ENCODE measurements at places on chromosomes 3 and 15. TPM values are rescaled to one million over a fixed set of nuclear protein-coding genes. Genes with fewer than 3 reads are reported as not detected.

ANKDD1A gene
- 14.2 TPM for total RNA-seq

PROS1 gene
- total RNA-seq, result 0.50 TPM

CCDC54 gene
- total RNA-seq, result not detected

LEKR1 gene
- 1.6 TPM for total RNA-seq

GABRB3 gene
- total RNA-seq, result not detected

CHRM5 gene
- not detected for total RNA-seq

KCTD6 gene
- 9.4 TPM for total RNA-seq

DUOXA2 gene
- total RNA-seq, result not detected

GPR160 gene
- total RNA-seq, result 13.8 TPM

TM4SF4 gene
- total RNA-seq, result not detected

- no peak overlapping the region for H3K27ac ChIP-seq
- DNase-seq, result peak; percentile 19
- no peak overlapping the region for H3K4me3 ChIP-seq
- H3K36me3 ChIP-seq, result no peaks in the 10 kb centered on the region
- no peaks in the 10 kb centered on the region for H3K27me3 ChIP-seq
These were observed 602.3 kb upstream of the SUCLG2 start for GRCh38 chr3:68256635-68257223.

DNA sequence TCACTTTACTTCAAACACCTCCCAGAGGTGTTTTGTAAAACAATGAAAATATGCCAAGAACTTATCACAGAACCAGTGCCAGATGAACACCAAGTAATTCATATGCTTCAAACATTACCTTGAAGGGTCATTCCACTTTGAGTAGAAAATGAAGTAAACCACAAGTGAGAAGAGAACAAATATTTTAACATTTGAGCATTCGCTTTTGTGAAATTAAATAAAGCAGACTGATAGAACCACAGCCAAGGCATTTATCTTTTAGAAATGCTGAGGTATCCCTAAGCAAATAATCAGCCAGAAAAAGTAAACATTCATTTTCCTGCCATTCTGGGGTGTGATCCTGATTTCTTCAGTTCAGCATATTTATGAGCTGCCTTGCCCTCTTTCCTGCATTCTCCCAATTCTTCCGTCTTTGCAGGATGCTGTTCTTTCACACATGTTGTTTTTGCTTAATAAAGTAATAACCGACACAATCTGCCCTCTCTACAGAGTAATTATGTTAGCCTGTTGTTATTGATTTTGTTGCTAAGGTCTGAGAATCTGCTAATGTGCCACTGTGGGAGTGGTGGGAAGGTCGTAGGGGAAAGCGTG is 235.6 kb upstream of the TGFBR2 start:
- no peak overlapping the region for H3K4me3 ChIP-seq
- H3K27ac ChIP-seq, result no peak overlapping the region
- H3K36me3 ChIP-seq, result peaks cover 8% of the 10 kb centered on the region
- peaks cover 3% of the 10 kb centered on the region for H3K27me3 ChIP-seq

GRCh38 chr15:51380999-51381806 is 39.7 kb downstream of the GLDN start:
- peaks cover 5% of the 10 kb centered on the region for H3K27me3 ChIP-seq
- DNase-seq, result peak; percentile 34
- no peaks in the 10 kb centered on the region for H3K36me3 ChIP-seq
- no peak overlapping the region for H3K4me3 ChIP-seq
- H3K27ac ChIP-seq, result no peak overlapping the region

DNA sequence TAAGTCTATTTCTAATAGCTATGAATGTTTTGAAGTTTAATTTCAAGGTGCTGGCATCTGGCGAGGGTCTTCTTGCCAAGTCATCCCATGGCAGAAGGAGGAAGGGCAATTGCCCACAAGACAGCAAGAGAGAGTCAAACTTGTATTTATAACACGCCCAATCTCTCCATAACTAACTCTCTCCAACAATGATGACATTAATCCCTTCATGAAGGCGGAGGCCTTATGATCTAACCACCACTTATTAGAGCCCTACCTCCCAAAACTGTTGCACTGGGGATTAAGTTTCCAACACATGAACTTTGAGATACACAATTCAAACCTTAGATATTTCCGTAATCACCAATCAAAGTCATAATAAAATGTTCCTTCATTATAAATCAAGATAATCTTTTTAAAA is 406.9 kb downstream of the CNTN6 start:
- no peak overlapping the region for H3K27ac ChIP-seq
- H3K27me3 ChIP-seq, result no peaks in the 10 kb centered on the region
- no peaks in the 10 kb centered on the region for H3K36me3 ChIP-seq
- no peaks in the 10 kb centered on the region for H3K4me1 ChIP-seq

DNA sequence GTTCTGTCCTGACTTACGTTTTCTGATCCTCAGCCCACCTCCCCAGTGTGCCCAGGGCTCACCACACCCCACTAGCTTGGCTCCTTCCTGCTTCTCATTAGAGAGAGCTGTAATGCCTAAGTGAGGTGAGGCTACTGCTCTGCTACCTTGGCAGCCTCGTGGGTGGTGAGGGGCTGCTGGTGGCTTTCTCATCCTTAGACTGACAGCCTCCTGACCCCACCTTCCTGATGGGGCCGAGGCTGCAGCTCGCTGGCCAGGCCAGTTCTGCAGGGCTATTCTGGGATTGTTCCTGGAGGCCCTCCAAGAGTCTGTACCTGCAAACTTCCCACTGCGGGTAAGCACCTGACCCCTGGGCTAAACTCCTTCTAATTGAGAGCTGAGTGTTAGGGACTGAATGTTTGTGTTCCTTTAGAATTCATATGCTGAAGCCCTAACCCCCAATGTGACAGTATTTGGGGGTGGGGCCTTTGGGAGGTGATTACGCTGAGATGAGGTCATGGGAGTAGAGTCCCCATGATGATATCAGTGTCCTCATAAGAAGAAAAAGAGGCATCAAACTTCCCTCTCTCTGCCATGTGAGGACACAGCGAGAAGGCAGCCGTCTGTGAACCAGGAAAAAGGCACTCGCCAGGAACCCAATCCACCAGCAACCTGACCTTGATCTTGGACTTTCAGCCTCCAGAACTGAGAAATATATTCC is 38.1 kb upstream of the IQSEC1 start:
- no peak overlapping the region for H3K27ac ChIP-seq
- no peak overlapping the region for H3K4me3 ChIP-seq
- no peaks in the 10 kb centered on the region for H3K36me3 ChIP-seq
- H3K27me3 ChIP-seq, result peaks cover 5% of the 10 kb centered on the region
- peaks cover 4% of the 10 kb centered on the region for H3K4me1 ChIP-seq

DNA sequence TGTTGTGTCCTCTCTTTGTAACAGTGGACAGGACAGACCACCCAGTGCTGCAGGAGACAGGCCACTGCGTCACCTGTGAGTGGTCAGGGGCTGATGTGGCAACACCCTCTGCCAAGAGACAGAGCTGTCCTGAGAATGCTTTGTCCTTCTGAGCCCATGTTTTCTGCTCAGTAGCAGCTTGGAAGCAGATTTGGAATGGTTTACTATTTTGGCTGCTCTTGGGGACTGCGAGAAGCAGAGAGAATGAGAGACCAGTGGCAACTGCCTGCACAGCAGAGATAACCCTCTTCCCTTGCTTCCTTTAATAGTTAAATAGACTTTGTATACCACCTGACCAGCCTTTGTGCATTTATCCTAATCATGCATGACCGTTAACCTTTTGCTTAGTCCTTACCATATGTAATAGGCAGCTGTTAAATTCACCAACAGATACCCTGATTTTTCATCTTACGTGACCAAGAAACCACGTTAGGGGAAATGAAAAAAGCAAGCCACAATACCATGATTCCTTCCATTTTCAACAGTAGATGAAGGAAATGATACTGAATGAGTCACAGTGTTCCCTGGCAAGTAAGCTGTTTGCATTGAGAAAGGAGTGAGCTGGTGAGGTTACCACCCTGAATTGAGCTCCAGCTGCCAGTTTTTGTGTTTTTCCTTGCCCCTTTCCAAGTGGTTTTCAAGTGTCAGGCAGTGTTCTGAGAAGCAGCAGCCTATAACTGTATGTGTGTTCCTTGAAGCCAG is 35.5 kb downstream of the B3GALNT1 start:
- peak overlapping the region; percentile 31 for H3K27ac ChIP-seq
- no peak overlapping the region for H3K4me3 ChIP-seq
- no peaks in the 10 kb centered on the region for H3K36me3 ChIP-seq

- no peaks in the 10 kb centered on the region for H3K36me3 ChIP-seq
- no peak overlapping the region for H3K4me3 ChIP-seq
- H3K27me3 ChIP-seq, result no peaks in the 10 kb centered on the region
- no peak for DNase-seq
- no peak overlapping the region for H3K27ac ChIP-seq
These were observed 244.3 kb downstream of the NTRK3 start for GRCh38 chr15:88012233-88012632.

DNA sequence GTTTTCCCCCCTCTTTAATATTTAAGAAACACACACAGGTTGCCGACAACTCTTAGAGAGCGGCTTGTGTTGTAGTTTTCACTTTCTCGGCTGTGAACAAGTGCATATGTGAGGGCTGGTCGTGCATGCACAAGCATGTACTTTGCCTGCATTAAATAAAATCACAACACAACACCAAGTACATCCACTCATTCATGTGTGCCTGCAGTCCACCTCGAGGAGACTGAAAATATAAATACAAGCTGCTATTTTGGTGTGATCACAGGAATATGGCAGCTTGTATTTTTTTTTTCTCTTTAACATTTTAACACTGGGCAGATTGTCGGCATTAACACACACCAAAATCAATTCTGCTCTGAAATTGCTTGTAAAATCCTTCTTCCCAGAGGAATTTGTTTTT is 346.4 kb downstream of the TBC1D5 start:
- no peak overlapping the region for H3K27ac ChIP-seq
- H3K36me3 ChIP-seq, result peaks cover 19% of the 10 kb centered on the region
- no peak overlapping the region for H3K4me3 ChIP-seq
- DNase-seq, result no peak

- no peaks in the 10 kb centered on the region for H3K4me1 ChIP-seq
- H3K27me3 ChIP-seq, result peaks cover 7% of the 10 kb centered on the region
- H3K27ac ChIP-seq, result no peak overlapping the region
- no peak for DNase-seq
These were observed 43.8 kb upstream of the CMTM8 start for GRCh38 chr3:32194653-32195052.

GRCh38 chr3:124529826-124530571 is 200.3 kb upstream of the UMPS start:
- no peak overlapping the region for H3K27ac ChIP-seq
- no peaks in the 10 kb centered on the region for H3K4me1 ChIP-seq

DNA sequence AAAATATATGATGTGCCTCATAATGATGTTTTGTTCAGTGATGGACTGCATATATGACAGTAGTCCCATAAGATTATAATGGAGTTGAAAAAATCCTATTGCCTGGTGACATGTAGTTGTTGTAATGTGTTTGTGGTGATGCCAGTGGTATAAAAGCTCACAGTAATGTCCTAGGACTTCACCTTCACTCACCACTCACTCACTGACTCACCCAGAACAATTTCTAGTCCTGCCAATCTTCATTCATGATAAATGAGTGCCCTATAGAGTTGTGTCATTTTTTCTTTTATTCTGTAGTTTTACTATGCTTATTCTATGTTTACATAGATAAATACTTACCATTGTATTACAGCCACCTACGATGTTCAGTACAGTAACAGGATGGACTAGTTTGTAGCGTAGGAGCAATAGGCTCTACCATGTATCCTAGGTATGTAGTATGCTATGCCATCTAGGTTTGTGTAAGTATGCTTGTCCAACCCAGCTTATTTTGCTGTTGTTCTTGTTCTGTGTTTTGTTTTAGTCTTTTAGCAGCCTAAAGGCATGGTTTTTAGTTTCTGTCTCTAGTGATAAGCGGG is 88.5 kb upstream of the LRRFIP2 start:
- peaks cover 38% of the 10 kb centered on the region for H3K36me3 ChIP-seq
- peaks cover 5% of the 10 kb centered on the region for H3K4me1 ChIP-seq
- no peak overlapping the region for H3K27ac ChIP-seq
- H3K27me3 ChIP-seq, result no peaks in the 10 kb centered on the region

DNA sequence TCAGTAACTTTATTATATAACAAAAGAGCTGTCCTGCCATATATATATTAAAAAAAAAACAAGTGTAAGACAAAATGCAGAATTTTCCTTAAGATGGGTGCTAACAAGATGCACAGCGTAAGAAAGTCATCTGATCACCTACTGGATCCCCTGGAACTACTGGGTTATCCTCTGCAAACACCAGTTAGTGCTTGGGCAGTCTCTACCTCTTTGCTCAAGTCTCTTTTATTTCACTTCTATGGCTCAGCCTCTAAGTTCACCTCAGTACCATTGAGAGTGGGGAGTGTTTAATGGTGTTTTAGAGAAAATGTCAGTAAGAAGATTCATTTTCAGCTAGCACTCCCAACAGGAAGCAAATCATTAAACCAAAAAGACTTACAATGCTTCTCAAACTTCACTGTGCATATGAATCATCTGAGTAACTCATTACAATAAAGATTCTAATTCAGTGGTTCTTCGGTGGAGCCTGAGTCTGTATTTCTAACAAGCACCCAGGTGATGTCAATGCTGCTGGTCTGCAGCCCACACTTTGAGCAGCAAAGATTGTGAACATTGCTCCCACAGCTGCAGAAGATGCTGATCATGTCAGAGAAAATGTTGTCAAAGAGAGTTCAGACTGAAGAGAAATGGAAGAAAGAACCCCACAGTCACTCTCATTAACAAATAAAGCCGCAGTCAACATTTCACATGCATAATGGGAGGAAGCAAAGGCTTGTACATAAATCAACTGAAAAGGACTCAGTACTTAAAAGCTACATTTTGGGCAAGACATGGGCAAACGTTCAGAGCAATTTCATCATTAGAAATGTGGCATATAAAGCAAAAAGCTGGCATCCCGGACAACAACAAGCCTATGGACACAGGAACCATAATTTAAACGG is 227.1 kb upstream of the ATP11B start:
- H3K36me3 ChIP-seq, result no peaks in the 10 kb centered on the region
- no peak overlapping the region for H3K27ac ChIP-seq
- H3K27me3 ChIP-seq, result no peaks in the 10 kb centered on the region
- no peaks in the 10 kb centered on the region for H3K4me1 ChIP-seq

GRCh38 chr3:45210308-45211041 is 15.6 kb downstream of the TMEM158 start:
- peak; percentile 83 for DNase-seq
- peaks cover 26% of the 10 kb centered on the region for H3K27me3 ChIP-seq
- peaks cover 29% of the 10 kb centered on the region for H3K4me1 ChIP-seq
- no peak overlapping the region for H3K27ac ChIP-seq
- H3K4me3 ChIP-seq, result no peak overlapping the region
- H3K36me3 ChIP-seq, result no peaks in the 10 kb centered on the region

All from activated CD4-positive, alpha-beta memory T cell treated with anti-CD3 and anti-CD28 coated beads, Interleukin-2, amount 10 ng/mL, durations not matched to agents 7 days and 5 days (primary cell).